Activated CD4-positive, CD25-positive, alpha-beta regulatory T cell (primary cell): ENCODE measurements at places on chromosomes 7 and 10.

DNA sequence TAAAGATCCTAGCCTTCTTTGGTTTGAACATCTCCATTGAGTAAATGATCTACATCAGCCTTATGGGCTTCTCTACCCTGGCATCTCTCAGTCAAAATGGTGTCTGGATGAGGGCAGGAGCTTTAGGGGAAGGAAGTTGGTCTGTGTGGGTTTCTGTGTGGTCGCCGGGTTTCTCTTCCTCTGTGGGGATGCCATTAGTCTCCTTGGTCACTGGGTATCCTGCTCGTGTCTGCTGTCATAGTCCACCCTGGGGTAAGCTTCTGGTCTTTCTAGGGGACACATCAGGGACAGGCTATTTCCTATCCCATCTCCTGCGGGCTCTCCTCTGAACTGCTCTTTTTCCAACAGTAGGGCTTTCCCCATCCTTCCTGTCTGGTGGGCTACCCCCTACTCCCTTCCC, 150.3 kb upstream of the NPY start:
- no peak for DNase-seq

DNA sequence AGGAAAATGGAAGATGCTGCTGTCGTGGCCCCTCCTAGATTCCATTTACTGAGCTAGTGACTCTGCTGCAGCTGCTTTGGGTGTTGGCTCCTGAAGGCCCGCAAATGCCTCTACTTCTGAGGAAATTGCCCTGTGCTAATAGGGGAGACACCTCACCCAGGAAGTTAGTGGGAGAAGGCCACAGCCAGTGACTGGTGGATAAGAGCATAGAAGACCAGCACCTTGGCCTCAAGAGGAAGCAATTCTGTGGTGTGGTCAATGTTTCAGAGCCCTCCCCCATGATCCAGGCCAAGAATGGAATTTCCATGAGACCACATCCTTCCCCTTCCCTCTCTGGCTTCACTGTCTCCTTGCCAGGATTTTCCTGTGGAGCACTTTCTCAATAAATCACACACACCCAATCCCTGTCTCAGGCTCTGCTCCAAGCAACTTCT, 25.0 kb upstream of the FZD1 start:
- no peak for DNase-seq

DNA sequence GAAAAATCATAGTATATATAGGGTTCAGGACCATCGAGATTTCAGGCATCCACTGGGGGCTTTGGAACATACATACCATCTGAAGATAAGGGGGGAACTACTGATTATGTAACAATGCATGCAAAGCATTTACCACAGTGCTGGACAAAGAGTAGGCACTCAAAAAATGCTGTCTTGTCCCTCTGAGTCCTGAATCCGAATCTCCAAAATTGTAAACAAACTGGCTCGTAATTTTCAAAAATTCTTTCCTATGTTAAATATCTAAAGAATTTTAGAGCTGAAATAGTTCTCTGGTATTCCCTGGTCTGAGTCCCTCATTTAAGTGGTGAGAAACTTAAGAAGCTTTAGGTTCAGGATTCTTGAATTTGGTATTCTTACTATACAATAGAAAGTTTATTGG, 167.8 kb upstream of the ASAH2 start:
- no peak for DNase-seq

GRCh38 chr10:18684416-18684815, 25.2 kb downstream of the ARL5B start:
- DNase-seq: no peak
